ENCODE measurements at places on chromosomes 1 and 21. TPM values are rescaled to one million over a fixed set of nuclear protein-coding genes. Genes with fewer than 3 reads are reported as not detected.

The WNT9A gene
- 1.0 TPM for polyA plus RNA-seq

DNA sequence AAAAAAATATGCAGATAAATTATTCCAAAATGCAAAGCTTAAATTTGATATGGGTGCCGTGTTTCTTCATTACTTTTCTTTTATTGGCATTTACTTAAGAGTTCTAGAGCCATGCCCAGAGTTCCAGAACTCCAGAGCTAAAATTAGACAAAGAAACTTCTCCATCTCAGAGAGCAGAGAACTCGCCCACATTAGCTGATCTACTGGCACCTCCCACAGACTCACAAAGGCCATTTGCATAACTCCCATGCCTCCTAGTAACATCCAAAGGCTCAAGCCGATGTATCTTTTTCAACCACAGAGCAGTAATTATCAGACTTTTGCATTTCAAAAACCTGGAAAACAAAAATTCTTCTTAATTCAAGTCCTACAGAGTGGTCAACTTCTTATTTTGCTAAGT is 323.8 kb upstream of the ST6GALNAC5 start:
- DNase-seq: no peak

DNA sequence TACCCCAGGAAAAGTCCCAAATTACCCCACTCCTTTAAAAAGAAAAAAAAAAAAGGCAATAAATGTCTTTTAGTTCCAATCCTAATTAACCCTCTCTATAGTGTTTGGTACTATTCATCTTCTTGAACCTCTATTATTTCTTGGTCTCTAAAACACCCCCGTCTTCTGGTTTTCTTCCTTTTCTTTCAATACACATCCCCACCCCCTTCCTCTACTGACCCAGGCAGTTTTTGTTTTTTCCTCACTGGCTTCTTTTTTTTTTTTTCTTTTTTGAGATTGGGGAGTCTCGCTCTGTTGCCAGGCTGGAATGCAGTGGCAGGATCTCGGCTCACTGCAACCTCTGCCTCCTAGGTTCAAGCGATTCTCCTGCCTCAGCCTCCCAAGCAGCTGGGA is 26.1 kb downstream of the EGLN1 start:
- no peak for DNase-seq

The TRABD2B gene
- polyA plus RNA-seq: 15.3 TPM

- DNase-seq: no peak
Observed at GRCh38 chr1:234989479-234990327, 138.9 kb downstream of the TOMM20 start.

DNA sequence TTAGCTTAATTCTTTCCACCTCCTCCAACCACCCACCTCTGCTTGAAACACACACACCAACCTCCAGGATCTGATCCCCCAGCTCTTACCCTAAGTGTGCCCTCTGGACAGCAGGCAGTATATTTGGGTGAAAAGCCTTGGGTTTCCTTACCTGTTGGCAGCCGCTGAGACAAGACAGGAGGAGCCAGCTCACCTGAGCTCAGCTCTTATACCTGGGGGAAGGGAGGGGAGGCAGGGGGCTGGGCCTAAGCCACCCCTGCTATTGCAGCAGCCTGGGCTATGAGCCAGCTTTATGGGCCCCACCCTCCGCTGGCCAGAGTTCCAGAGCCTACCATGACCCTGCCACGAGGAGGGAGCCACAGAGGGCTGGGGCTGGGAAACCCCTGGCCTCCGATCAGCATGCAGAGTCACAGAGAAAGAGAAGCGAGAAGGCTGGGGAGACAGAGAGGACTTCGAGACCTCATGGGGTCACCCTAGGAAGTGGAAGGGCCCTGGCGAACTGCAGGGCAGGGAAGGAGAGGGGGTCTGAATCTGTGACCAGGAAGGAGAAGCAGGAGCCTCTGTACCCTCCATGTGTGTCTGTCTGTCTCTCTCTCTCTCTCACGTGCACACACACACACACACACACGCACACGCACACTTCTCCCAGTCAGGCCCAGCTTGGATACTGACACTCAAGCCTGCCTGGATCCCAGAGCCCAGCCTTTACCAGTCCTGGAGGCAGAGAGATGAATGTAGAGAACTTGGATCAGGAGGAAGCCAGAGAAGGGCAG is at the start of gene S100A14:
TSS of gene S100A14 (minus strand) at position 182 of the 773 bp plus-strand sequence. CDS start 467 bp downstream, outside the sequence.
- DNase-seq: no peak

GRCh38 chr1:228830185-228830953 is 95.1 kb downstream of the RHOU start:
- no peak for DNase-seq

DNA sequence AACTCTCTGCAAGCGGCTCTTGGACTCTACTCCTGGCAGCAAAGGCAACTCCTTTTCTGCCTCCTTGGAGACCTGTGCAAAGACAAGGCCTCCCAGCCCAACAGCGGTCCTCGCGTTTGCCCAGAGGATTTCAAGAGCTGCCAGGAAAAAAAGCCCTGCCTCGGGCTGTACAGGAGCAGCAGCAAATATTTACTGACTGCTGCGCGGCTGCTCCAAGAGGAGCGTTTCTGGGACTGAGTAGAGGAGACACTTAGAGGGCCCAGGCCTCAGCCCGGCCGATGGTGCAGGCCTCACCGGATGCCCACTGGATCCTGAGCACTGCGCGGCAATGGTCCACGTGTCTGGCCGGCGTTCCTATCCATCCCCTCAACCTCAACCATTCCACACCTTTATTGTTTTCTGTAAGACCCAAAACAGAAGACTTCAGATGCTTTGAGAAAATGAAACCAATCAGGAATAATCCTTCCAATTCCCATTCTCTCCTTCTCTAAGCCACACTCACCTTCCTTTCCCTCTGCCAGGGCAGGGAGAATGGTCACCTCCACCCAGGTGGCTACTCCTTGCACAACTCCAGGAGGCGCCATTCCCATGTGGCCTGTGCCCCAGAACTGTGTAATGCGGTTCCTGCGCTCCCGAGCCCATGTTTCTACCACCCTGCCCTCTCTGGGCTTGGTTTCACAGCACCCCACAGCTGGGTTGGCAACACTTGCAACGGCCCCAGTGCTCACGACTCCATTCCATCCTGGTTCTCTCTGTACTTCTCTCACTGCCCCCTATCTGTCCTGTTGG is 215.8 kb downstream of the TRABD2B start:
- DNase-seq: no peak

GRCh38 chr1:2589431-2590232 is 3.1 kb downstream of the PRXL2B start:
- DNase-seq: no peak

DNA sequence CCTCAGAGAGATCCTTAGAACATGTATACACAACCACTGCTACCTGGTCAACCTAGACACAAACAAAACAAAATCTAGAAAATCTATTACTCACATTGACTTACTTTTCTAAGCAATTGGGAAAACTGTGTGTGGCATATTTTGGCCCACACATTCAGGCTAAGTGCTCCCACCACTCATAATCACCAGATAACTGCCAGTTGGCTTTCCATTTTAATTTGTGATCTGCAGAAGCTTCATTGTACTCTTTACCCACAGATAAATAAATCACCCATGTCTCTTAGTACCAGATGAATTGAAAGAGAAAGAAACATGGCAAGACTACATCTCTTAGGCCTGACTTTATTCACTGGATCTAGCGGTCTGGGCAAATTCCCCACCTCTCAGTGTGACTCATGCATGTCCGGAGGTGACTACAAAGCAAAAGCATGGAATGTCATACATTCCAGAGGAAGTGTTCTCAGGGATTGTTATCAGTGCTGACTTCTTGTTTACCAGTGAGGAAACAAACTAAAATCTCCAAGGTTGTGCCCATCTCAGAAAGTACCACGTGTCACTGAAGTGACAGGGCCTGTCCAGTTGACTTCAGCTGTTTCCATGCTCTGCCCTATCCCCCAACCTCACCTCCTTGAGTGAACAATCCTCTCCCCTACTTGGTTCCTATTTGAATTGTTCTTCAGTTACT is 52.4 kb upstream of the BCL10 start:
- no peak for DNase-seq

DNA sequence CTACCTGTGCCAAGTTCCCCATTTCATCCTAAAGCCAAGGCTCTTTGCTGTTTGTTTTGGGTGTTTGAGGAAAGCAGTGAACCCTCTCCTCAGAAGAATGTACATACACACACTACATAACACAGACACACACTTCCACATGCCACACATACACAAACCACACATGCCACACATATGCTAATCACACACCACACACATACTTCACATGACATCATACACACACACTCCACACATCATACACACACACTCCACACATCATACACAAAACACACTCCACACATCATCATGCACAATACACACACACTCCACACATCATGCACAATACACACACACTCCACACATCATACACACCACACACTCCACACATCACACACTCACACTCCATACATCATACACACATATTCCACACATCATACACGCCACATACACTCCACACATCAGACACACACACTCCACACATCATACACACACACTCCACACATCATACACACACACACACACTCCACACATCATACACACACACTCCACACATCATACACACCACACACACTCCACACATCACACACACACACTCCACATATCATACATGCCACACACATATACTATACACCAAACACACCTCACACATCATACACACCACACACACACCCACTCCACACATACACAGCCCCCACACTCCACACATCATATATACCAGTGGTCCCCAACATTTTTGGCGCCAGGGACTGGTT is 22.7 kb upstream of the ZNF436 start:
- no peak for DNase-seq

The AADACL3 gene
- not detected for polyA plus RNA-seq

GRCh38 chr1:8094481-8095241 is 68.6 kb upstream of the ERRFI1 start:
- no peak for DNase-seq

The FCAMR gene
- 16.0 TPM for polyA plus RNA-seq

DNA sequence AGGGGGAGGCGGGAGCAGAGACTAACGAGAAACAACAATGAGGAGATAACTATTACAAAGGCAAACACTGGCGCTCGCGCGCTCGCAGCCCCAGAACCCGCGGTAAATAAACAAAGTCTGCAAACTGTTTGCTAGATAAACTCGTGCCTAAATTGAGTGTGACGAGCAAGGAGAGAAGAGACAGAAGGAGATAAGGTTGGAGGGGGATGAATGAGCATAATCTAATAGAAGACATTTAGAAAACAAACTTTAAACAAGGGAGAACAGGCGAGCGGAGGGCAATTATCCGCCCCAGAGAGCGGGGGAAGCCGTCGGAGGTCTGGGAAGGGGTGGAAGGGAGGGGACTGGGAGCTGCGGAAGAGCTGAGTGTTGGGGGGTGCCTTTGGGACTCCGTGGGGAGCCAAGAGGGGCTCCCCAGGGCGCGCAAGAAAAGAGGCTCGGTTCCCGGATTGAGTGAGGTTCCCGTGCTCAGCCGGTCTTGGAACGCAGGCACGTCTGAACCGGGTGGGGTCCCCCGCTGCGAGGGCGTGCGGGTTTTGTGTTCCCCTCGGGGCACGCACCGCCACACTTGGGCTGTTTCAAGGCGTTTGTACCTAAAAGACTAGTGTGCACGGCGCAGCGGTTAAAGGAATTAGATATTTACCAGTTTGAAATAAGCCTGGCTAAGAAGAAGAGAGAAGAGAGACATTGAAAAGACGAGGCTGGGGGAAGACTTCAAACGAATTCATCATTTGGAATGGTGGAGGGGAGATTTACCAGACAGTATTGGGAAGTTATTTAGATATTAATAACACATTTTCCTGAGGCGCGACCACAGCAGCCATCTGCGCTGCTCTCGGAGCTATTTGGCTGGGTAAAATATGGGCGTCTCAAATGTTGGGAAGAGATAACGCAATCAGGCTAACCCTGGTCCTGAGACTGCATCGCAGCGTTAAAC is 10.6 kb downstream of the PAX7 start:
- no peak for DNase-seq

DNA sequence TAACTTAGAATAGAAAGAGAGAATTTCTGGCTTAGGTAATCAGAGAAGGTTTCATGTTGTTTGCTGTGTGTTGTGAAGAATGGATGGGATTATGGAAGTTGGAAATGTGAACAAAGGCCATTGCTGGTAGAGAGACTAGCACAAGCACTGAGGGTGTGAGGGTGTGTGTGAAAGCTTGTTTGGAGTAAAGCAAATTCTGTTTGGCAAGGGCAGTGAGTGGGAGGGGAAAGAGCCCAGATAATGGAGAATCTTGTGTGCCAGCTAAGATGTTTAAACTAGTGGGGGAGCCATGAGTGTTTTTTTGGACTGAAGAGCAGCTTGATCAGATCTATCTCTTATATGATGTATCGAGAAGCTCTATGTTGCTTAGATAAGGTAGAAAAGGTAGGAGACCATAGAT is 107.1 kb downstream of the DISP1 start:
- DNase-seq: no peak

The SEC22B gene
- polyA plus RNA-seq: 36.3 TPM

GRCh38 chr1:48500541-48501450 is 28.8 kb upstream of the SPATA6 start:
- DNase-seq: no peak

DNA sequence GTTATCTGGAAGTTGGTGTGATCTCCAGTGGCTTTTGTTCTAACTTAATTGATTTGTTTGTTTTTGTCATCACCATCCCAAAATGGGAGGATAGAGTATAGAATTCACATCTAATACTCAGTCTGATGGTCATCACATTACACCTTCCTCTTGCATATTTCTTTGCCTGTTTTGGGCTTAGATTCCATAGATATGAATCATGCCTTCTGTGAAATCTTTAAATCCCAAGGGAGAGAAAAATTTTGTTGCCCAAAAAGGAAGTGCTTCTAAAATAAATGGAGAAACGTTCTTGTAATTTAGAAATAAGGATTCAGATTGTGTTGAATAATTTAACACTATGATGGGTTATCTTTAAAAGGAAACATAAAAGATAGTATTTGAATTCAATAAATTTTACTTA is 446.0 kb upstream of the LRRC7 start:
- no peak for DNase-seq

DNA sequence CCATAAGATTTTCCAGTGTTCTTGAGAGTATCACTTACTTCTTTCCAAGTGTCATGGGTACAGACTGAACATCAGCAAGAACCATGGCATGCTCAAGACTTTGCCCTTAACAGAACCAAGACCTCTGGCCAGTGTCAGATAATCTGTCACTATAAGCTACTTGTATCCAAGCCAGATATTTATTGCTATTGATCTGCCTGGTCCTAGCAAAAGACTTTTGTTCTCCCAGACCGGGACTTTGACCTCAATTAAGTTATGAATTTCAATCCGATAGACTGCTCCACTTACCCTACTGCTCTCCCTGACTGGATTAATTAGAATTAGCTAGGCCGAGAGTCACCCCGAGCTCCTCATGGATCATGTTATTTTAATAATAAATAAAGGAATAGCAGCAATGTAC is 129.6 kb downstream of the ACBD6 start:
- no peak for DNase-seq

The IBA57 gene
- polyA plus RNA-seq: 5.4 TPM

The DENND2D gene
- polyA plus RNA-seq: 15.1 TPM

- DNase-seq: no peak
Observed at GRCh38 chr1:109928591-109929111, 18.0 kb downstream of the CSF1 start.

All from right renal pelvis (tissue), 4 donors.